ENCODE measurements at places on chromosomes 1 and 21. TPM values are rescaled to one million over a fixed set of nuclear protein-coding genes. Genes with fewer than 3 reads are reported as not detected.

The CACNA1S gene
- not detected for total RNA-seq

DNA sequence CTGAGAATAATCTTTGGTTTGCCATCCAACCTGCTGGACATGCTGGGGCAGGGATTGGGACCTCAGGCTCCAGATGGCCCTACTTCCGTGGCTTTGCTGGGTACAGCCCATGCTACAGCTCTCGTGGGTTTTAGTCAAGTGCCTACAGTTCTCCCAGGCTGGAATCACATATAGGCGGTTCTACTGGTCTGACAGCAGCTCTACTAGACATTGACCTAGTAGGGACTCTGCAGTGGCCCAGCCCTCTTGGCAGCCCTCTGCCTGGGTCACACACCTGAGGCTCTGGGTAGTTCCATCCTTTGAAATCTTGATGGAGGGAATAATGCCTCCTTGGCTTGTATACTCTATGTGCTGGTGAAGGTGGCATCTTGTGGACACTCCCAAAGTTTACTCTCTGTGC lies 72.2 kb downstream of the PGM1 start:
- no peak for DNase-seq

GRCh38 chr1:19804831-19805251 lies 5.1 kb upstream of the TMCO4 start:
- DNase-seq, result no peak

DNA sequence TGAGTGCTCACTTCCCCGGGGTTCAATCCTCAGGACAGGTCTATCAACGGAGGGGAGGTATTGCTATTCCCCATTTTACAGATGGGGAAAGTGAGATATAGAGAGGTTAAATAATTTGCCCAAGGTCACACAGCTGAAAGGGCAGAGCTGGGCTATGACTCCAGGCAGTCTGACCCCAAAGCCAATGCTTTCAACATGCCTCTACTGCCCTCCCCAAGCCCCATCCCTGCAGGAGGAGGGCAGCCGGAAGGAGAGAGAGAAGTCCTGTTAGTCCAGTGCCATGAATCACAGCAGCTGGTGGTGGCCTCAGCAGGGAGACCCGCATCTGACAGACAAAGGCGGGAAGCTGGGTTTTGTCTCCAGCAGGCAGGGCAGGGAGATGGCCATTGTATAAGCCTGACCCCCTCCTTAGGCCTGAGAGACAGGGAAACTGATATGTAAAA lies 20.0 kb upstream of the CLIC4 start:
- DNase-seq, result no peak

The QSOX1 gene
- 478 TPM for total RNA-seq

All from HFFc6 (cell line).